Testis (tissue), 5 donors: ENCODE measurements at places on chromosomes 7 and 10.
A peak's percentile ranks its signal among the peaks of the same experiment; 100 is the strongest.

GRCh38 chr10:117298219-117298618, 57.3 kb downstream of the SLC18A2 start:
- no peak overlapping the region for H3K27ac ChIP-seq
- no peak for DNase-seq
- H3K36me3 ChIP-seq = no peaks in the 10 kb centered on the region
- no peaks in the 10 kb centered on the region for H3K27me3 ChIP-seq
- no peak overlapping the region for H3K4me3 ChIP-seq

DNA sequence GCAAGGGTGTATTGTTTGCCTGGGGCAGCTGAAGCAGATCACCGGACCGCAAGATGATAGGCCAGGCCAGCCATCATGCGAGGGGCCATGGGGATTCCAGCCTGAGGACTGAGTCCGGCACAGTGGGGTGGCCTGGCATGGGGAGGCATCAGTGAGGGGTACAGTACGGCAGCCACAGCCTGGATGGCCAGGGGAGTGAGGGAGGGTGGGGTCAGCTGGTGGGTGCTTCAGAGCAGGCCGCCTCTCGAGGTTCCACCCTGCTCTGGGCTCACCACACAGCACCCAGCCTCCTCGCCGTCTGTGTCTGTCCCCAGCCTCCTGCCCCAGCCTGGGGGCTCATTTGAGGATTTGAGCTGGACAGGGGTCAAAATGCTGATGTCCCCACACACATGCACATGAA, 508.5 kb upstream of the FOXK1 start:
- H3K4me3 ChIP-seq = no peak overlapping the region
- no peak overlapping the region for H3K27ac ChIP-seq
- DNase-seq = no peak

GRCh38 chr7:17234030-17234397, 64.4 kb upstream of the AHR start:
- no peaks in the 10 kb centered on the region for H3K36me3 ChIP-seq
- no peak for DNase-seq
- H3K27me3 ChIP-seq = no peaks in the 10 kb centered on the region
- H3K4me3 ChIP-seq = no peak overlapping the region
- H3K4me1 ChIP-seq = no peaks in the 10 kb centered on the region

- no peaks in the 10 kb centered on the region for H3K4me1 ChIP-seq
- H3K36me3 ChIP-seq = no peaks in the 10 kb centered on the region
- no peak overlapping the region for H3K27ac ChIP-seq
- no peak overlapping the region for H3K4me3 ChIP-seq
- peak; percentile 19 for DNase-seq
These were observed 232.4 kb downstream of the AHR start for GRCh38 chr7:17530741-17531421.

- H3K4me1 ChIP-seq = no peaks in the 10 kb centered on the region
- H3K27me3 ChIP-seq = no peaks in the 10 kb centered on the region
- H3K27ac ChIP-seq = no peak overlapping the region
- DNase-seq = no peak
- H3K36me3 ChIP-seq = no peaks in the 10 kb centered on the region
These were observed 24.8 kb downstream of the GRB10 start for GRCh38 chr7:50757703-50758390.

DNA sequence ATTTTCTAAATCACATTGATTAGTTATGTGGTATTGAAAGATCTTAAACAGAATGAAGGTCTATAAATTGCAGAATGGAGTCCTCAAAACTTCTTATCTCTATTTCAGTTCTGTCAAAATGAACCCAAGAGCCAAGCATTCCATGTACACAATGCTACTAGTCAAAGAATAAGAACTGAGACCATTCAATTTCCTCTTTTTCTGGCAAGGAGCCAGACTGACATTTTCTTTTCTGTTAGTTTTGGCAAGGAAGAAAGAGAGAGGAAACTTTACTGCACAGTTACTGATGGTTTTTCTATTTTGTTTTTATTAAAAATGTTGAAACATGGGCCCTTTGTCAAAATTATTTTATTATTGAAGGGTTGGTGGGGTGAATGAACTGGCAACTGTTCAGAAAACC, 181.8 kb upstream of the FERD3L start:
- no peaks in the 10 kb centered on the region for H3K27me3 ChIP-seq
- H3K27ac ChIP-seq = no peak overlapping the region
- no peak for DNase-seq
- H3K36me3 ChIP-seq = no peaks in the 10 kb centered on the region

DNA sequence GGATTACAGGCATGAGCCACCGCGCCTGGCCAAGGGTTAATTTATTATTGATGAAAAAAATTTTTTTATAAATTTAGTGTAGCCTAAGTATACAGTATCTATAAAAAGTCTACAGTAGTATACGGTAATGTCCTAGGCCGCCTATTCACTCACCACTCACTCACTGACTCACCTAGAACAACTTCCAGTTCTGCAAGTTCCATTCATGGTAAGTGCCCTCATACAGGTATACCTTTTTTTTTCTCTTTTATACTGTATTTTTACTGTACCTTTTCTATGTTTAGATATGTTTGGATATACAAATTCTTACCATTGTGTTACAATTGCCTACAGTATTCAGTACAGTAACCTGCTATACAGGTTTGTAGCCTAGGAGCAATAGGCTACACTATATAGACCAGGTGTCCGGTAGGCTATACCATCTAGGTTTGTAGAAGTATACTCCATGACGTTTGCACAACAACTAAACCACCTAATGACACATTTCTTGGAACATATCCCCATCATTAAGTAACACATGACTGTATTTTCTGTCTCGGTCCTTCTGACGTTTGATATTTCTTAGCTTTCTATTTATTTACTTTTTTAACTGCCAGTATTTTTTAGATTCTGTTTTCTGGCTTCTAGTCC, 23.4 kb downstream of the IRF5 start:
- H3K36me3 ChIP-seq = no peaks in the 10 kb centered on the region
- no peak overlapping the region for H3K27ac ChIP-seq
- H3K4me3 ChIP-seq = no peak overlapping the region
- H3K27me3 ChIP-seq = no peaks in the 10 kb centered on the region
- DNase-seq = no peak

GRCh38 chr10:97334370-97335175, at the start of gene FRAT2:
FRAT2 (minus strand) TSS chr10:97334729; CDS start chr10:97334572, 157 bp downstream.
- peaks cover 29% of the 10 kb centered on the region for H3K4me1 ChIP-seq
- H3K27me3 ChIP-seq = no peaks in the 10 kb centered on the region
- peak; percentile 94 for DNase-seq

- no peaks in the 10 kb centered on the region for H3K27me3 ChIP-seq
- peaks cover 43% of the 10 kb centered on the region for H3K4me1 ChIP-seq
- peak overlapping the region; percentile 50 for H3K27ac ChIP-seq
- H3K36me3 ChIP-seq = no peaks in the 10 kb centered on the region
- H3K4me3 ChIP-seq = no peak overlapping the region
- DNase-seq = peak; percentile 73
These were observed 24.1 kb upstream of the TRIM8 start for GRCh38 chr10:102620138-102620590.

- H3K4me1 ChIP-seq = no peaks in the 10 kb centered on the region
- no peak for DNase-seq
- no peak overlapping the region for H3K4me3 ChIP-seq
- H3K27me3 ChIP-seq = no peaks in the 10 kb centered on the region
- no peaks in the 10 kb centered on the region for H3K36me3 ChIP-seq
These were observed 134.6 kb downstream of the CHRM2 start for GRCh38 chr7:137003086-137003485.

- H3K27me3 ChIP-seq = no peaks in the 10 kb centered on the region
- H3K36me3 ChIP-seq = no peaks in the 10 kb centered on the region
- no peak overlapping the region for H3K27ac ChIP-seq
- peak; percentile 49 for DNase-seq
These were observed 93.2 kb downstream of the ADK start for GRCh38 chr10:74244097-74244685.

DNA sequence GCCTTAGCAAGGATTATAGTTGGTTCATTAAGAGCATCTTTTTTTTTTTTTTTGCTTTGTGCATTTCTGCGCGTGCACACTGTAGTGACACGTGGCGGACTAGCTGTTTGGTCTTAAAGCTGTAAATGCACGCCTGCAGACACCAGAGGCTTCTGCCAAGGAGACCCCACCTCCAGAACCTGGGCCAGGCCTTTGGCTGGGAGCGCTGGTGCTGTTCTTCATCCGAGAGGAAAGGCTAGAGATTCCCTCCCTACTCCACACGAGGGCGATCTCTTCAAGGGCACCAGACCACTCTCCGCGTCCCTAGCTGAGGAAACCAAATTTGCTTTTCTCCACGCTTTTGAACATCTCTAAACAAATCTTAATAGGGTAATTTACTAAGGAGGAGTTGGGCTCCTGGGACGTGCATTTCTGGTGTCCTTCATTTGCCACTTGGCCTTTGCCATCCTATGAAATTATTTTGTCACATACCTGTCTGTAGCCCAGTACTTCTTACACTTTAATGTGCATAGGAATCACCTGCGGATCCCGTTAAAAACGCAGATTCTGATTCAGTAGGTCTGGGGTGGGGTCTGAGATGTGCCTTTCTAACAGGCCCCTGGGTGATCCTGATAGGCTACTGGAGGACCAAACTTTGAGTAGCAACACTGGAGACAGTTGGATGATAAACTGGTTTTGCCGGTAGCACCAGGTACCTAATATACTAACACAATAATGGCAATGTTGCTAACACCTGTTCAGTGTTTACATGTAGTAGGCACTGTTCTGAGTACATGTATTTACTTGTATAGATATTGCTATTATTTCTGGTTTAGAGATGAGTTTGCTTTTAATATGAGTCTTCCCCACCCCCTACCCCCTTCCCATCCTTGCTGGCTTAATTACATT, 1.3 kb upstream of the SLC26A5 start:
- no peaks in the 10 kb centered on the region for H3K27me3 ChIP-seq
- H3K4me1 ChIP-seq = peaks cover 5% of the 10 kb centered on the region
- H3K36me3 ChIP-seq = no peaks in the 10 kb centered on the region
- peak; percentile 77 for DNase-seq

GRCh38 chr10:77220150-77220549, 417.5 kb downstream of the KCNMA1 start:
- H3K27ac ChIP-seq = no peak overlapping the region
- no peaks in the 10 kb centered on the region for H3K27me3 ChIP-seq
- no peaks in the 10 kb centered on the region for H3K4me1 ChIP-seq
- H3K36me3 ChIP-seq = no peaks in the 10 kb centered on the region
- no peak for DNase-seq
- no peak overlapping the region for H3K4me3 ChIP-seq

- H3K36me3 ChIP-seq = no peaks in the 10 kb centered on the region
- H3K4me1 ChIP-seq = peaks cover 9% of the 10 kb centered on the region
- H3K27me3 ChIP-seq = no peaks in the 10 kb centered on the region
These were observed 59.6 kb downstream of the ATOH7 start for GRCh38 chr10:68172324-68172723.

DNA sequence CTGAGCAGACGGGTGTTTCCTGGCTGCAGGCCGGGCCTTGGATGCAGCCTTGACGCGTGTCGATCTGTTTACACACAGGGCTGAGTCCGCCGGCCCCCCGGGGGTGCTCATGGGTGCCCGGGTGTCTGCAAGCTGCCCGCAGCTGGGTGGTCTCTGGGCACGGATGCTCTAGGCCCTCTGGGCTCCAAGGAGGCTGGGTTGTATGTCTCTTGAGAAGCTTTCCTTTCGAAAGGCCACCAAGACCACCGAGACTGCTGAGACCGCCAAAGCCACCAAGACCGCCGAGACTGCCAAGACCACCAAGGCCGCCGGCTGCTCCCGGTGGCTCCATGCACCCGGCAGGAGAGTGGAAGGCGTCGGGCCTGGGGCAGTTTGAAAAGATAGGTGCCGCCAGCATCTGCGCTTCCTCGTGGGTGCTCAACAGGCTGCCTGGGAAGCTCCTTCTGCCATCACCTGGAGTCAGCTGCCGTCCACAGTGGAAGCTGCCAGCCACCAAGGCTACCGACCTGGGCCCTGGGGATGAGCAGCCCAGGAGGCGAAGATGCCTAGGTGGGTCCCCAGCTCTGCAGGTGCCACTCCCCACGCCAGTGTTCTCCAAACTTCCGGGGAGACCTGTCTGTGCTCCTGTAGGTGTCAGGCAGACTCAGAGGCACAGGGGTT, 121.1 kb downstream of the INPP5A start:
- H3K27me3 ChIP-seq = no peaks in the 10 kb centered on the region
- no peak for DNase-seq
- no peaks in the 10 kb centered on the region for H3K36me3 ChIP-seq
- no peak overlapping the region for H3K4me3 ChIP-seq

GRCh38 chr10:1217661-1218060, 161.5 kb downstream of the WDR37 start:
- H3K27ac ChIP-seq = no peak overlapping the region
- peaks cover 3% of the 10 kb centered on the region for H3K36me3 ChIP-seq
- H3K27me3 ChIP-seq = no peaks in the 10 kb centered on the region
- H3K4me3 ChIP-seq = no peak overlapping the region

- no peaks in the 10 kb centered on the region for H3K27me3 ChIP-seq
- H3K27ac ChIP-seq = no peak overlapping the region
- peaks cover 4% of the 10 kb centered on the region for H3K4me1 ChIP-seq
- no peak for DNase-seq
- H3K36me3 ChIP-seq = no peaks in the 10 kb centered on the region
- H3K4me3 ChIP-seq = no peak overlapping the region
These were observed 25.7 kb downstream of the NUB1 start for GRCh38 chr7:151367284-151367683.

- H3K4me3 ChIP-seq = no peak overlapping the region
- no peak overlapping the region for H3K27ac ChIP-seq
- DNase-seq = no peak
- no peaks in the 10 kb centered on the region for H3K4me1 ChIP-seq
- no peaks in the 10 kb centered on the region for H3K36me3 ChIP-seq
- no peaks in the 10 kb centered on the region for H3K27me3 ChIP-seq
These were observed 15.9 kb downstream of the TDRD1 start for GRCh38 chr10:114195079-114195478.

GRCh38 chr10:114623661-114624294, 34.3 kb downstream of the ABLIM1 start:
- H3K27me3 ChIP-seq = no peaks in the 10 kb centered on the region
- H3K4me3 ChIP-seq = no peak overlapping the region
- DNase-seq = no peak

DNA sequence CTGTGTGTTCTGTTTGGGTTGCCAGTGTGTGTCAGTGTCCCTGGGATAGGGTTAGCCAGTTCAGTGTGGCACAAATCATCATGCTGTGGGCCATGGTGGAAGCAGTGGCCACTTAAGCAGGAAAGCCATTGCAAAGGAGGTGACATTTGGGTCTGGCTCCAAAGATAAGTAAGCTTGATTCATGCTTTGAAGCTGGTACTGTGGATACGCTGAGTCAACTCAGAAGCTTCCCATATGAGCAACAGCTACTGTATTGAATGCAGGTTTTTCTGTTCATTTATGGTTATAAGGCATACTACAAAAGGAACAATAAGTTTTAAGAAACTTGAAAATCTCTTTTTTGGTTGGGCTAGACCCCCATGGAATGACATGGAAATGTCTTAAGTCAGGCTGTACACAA, 143.1 kb downstream of the BMPER start:
- DNase-seq = no peak
- H3K36me3 ChIP-seq = no peaks in the 10 kb centered on the region
- no peaks in the 10 kb centered on the region for H3K4me1 ChIP-seq
- H3K4me3 ChIP-seq = no peak overlapping the region
- no peaks in the 10 kb centered on the region for H3K27me3 ChIP-seq
- H3K27ac ChIP-seq = no peak overlapping the region

- no peak for DNase-seq
- H3K27me3 ChIP-seq = no peaks in the 10 kb centered on the region
These were observed 26.9 kb downstream of the TWIST1 start for GRCh38 chr7:19090526-19090925.
